ENCODE measurements at places on chromosomes 3 and 15.

DNA sequence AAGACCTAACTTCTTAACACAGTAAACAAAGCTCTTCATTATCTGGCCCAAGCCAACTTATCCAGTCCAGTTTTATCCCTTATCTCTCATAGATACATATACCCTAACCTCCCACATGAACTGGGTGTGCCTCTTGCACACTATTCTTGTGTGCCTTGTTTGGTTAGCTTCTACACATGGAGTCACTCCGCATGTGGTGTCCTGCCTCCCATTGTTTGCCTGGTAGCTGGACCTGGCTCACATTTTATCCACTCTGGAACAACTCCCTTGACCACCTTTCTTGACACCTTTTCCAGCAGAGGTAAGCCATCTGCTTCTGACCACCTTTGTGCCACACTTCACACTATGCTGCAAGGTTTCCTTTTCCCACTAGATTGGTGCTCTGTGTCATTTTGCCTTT lies 15.2 kb downstream of the TIPARP start:
- no peak for DNase-seq

GRCh38 chr15:57485869-57486268 lies 105.8 kb upstream of the MYZAP start:
- no peak for DNase-seq

DNA sequence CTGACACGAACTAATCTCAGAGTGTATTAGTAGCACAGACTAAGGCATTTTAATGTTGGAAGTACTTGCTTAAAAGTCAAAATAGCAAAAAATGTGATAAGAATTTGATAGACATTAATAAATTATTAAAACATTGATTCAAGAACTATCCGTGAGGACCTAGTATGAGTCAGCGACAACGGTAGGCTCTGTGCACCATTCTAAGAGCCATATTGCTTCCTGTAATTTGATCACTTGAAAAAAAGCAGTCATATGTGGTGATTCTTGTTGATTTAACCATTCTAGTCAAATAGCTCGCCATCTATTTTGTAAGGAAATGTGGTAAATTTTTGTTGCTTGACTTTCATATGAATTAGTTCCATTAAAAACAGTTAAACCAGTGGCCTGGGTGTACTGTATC lies 534.9 kb upstream of the ARRDC4 start:
- DNase-seq: no peak

- no peak for DNase-seq
These were observed 710.1 kb upstream of the CBLB start for GRCh38 chr3:106578911-106579310.

DNA sequence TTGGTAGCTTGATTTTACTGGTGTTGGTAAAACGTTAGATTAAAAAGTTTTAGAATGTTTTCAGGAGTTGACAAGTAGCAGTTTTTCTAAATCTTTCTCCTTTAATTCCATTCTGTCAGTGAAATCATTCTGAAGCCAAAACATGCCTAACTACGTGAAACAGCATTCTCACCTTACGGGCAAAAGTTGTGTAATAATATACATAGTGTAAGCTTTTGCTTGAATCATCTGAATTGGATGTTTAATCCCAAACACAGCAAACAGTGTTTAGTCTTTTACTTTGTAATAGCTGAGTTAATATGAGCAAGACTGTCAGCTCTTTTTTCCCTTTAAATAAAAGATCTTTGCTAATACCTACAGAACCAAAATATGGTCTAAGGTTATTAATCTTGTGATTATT lies 100.6 kb downstream of the CYP19A1 start:
- no peak for DNase-seq

DNA sequence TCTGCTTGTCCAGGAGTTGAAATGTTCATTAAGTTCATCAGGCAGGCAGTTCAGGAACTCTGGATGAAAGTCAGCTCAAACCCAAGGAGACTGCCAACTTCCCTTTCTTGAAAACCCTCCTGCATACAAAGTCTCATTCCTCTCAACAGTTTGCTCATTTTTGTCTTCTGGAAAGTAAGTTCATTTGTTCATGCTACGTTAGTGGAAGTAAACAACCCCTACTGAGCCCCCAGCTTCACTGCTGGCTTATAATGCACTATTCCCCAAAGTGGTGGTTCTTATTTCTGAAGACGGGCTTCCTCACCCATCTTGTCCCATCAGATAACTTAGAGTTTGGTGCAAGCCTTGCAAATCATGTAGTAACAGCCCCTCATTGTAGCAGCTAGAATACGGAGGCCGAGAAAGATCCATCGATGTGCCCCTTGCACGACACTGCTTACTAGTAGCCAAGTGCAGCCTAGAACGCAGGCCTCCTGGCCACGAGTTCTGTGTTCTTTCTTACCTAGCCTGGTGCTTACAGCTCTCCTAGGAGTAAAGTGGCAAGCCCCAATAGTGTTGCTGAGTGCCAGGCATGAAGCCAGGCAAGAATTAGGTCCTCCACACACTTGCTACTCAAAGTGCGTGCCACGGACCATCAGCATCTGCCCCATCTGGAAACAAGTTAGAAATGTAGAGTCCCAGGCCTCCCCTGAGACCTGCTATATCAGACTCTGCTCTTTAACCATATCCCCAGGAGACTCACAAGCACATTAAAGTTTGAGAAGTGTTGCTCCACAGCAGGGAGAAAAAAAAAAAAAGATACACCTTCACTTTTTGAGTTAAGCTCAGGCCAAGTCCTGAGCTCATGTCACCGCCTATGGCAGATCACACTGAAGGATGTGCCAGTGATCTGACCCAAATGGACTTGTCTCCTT lies 82.5 kb downstream of the RFTN1 start:
- DNase-seq: no peak
